ENCODE measurements at places on chromosomes 1 and 21.
A peak's percentile ranks its signal among the peaks of the same experiment; 100 is the strongest.

- DNase-seq = no peak
These were observed 596.3 kb downstream of the LTN1 start for GRCh38 chr21:28396421-28396820.

- peak; percentile 45 for DNase-seq
These were observed 192.1 kb upstream of the VAMP3 start for GRCh38 chr1:7579016-7579415.

DNA sequence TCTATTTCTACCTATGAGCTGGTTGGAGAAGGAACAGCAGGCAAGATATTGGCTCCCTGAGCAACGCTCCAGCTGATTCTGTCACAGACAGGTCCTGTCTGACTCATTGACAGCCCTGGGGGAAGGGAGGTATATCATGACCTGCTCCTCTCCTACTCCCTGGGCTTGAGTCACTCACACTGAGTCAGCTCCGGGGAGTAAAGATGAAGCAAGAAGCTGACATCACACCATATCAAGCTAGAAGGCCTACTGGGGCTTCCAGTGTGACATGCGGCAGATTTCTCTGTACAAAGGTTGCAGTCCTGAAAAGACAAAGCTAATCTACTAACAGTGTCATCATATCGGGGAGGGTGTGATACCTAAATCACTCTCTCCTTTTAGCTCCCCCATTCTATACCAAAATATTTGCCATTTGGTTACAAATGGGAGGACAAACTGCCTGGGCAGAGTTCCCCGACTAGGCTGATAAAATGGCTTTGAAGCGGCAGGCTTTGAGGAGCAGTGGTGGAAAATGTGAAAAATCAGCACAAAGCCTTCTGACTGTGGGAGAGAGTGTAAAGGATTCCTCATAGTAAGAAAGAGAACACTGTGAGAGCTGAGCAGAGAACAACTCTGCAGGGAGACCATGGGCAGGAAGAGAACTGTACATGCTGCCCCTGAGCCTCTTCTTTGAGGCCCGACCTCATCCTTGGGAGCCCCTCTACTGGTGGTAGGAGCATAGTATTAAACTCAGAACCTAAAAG is 15.5 kb downstream of the PI4KB start:
- peak; percentile 91 for DNase-seq

DNA sequence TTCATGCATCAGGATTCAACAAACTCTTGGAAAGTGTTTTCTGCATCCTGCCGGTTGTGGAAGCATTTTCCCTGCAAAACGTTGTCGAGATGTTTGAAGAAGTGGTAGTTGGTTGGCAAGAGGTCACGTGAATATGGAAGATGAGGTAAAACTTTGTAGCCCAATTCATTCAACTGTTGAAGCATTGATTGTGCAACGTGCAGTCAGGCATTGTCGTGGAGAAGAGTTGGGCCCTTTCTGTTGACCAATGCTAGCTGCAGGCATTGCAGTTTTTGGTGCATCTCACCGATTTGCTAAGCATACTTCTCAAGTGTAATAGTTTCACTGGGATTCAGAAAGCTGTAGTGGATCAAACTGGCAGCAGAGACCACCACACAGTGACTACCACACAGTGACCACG is 57.0 kb upstream of the PRDM2 start:
- DNase-seq = no peak

- no peak for DNase-seq
These were observed 77.1 kb downstream of the XCL2 start for GRCh38 chr1:168466714-168467131.

DNA sequence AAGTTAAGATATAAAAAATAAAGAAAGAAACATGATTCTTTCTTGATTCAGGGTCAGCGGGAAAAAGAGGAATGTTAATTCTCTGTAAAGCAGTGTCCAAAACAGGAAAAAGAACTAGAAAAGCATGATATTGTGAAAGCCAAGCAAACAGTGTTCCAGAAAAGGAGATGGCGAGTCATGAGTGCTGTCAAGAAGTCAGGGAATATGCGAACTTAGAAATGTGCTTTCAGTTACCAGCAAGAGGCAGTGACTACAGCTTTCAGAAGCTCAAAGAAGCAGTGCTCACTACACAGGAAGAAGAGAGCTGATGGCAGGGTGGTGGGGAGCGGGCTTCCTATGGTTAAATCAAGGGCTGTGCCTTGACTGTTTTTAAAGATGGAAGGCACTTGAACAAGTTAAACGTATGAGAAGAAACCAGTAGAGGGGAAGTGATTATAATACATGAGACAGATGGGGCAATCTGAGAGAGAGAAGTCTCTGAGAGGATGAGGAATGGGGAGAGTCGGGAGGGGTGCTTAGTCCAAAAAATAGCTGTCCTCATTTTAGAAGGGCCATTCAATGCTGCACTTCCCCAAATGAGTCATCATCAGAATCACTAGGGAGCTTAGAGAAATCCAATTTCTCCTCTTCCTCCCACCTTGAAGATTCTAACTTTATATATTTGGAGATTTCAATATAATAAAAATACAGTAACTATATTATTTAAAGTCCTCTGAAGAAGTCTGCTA is 90.4 kb downstream of the KCNK1 start:
- no peak for DNase-seq

GRCh38 chr21:44525391-44526095 is 14.5 kb downstream of the KRTAP10-1 start:
- DNase-seq = peak; percentile 48

GRCh38 chr1:172638885-172639831 is 19.7 kb upstream of the FASLG start:
- no peak for DNase-seq

Measured in tibial artery (tissue), 4 donors.